Hair follicle dermal papilla cell (primary cell): ENCODE measurements at places on chromosomes 5 and 9. TPM values are rescaled to one million over a fixed set of nuclear protein-coding genes. Genes with fewer than 3 reads are reported as not detected.

TMEM8B gene
- total RNA-seq: 3.7 and 6.1 TPM in 2 replicates

IL9 gene
- not detected in 2 replicates for total RNA-seq

GZMA gene
- total RNA-seq: not detected in 2 replicates

SLC36A3 gene
- not detected in 2 replicates for total RNA-seq

MCC gene
- total RNA-seq: 47.1 and 63.6 TPM in 2 replicates

FGF18 gene
- total RNA-seq: 0.12 and 0.16 TPM in 2 replicates

SLC46A2 gene
- total RNA-seq: not detected in 2 replicates

FOXD4L5 gene
- 0.16 TPM in 1 of 2 replicates, not detected in the other for total RNA-seq

VAV2 gene
- total RNA-seq: 9.7 and 11.4 TPM in 2 replicates

C5orf52 gene
- not detected in 2 replicates for total RNA-seq

LIX1 gene
- not detected in 2 replicates for total RNA-seq

PGGT1B gene
- total RNA-seq: 13.1 and 21.1 TPM in 2 replicates

NUDT2 gene
- total RNA-seq: 24.0 and 26.6 TPM in 2 replicates

SLCO4C1 gene
- total RNA-seq: 0.49 and 0.65 TPM in 2 replicates

GABRB2 gene
- under 0.01 TPM in 1 of 2 replicates, not detected in the other for total RNA-seq

IFNA13 gene
- not detected in 2 replicates for total RNA-seq

CNTFR gene
- not detected in 2 replicates for total RNA-seq

PCDH1 gene
- total RNA-seq: 1.2 and 1.5 TPM in 2 replicates

MYOZ3 gene
- 1.3 and 1.5 TPM in 2 replicates for total RNA-seq

GCNT4 gene
- total RNA-seq: 19.5 and 24.8 TPM in 2 replicates

SPINK7 gene
- not detected in 2 replicates for total RNA-seq

MEIKIN gene
- not detected in 2 replicates for total RNA-seq

TERT gene
- total RNA-seq: not detected in 2 replicates

CLIC3 gene
- 0.32 and 2.4 TPM in 2 replicates for total RNA-seq

SPATA31E1 gene
- total RNA-seq: not detected in 2 replicates

C9orf153 gene
- 0.16 and 0.24 TPM in 2 replicates for total RNA-seq

ANGPTL2 gene
- total RNA-seq: 93.9 and 100 TPM in 2 replicates

IRX2 gene
- total RNA-seq: 28.6 and 29.6 TPM in 2 replicates

PCDHB16 gene
- total RNA-seq: 0.81 and 1.8 TPM in 2 replicates

OTULINL gene
- 0.49 and 1.3 TPM in 2 replicates for total RNA-seq

ZNF618 gene
- total RNA-seq: 17.1 and 20.3 TPM in 2 replicates

WDR38 gene
- not detected in 2 replicates for total RNA-seq

CNTNAP3B gene
- total RNA-seq: under 0.01 TPM in 1 of 2 replicates, not detected in the other

LHX6 gene
- not detected in 2 replicates for total RNA-seq

N4BP3 gene
- 0.32 and 0.36 TPM in 2 replicates for total RNA-seq

LECT2 gene
- total RNA-seq: not detected in 2 replicates

PTPA gene
- total RNA-seq: 92.5 and 93.4 TPM in 2 replicates

KIAA0825 gene
- total RNA-seq: 8.4 and 12.3 TPM in 2 replicates

GADD45G gene
- total RNA-seq: 0.61 and 0.81 TPM in 2 replicates

TEK gene
- 0.32 and 0.73 TPM in 2 replicates for total RNA-seq

HTR4 gene
- total RNA-seq: not detected in 2 replicates
